ENCODE measurements at places on chromosomes 5 and 9.

DNA sequence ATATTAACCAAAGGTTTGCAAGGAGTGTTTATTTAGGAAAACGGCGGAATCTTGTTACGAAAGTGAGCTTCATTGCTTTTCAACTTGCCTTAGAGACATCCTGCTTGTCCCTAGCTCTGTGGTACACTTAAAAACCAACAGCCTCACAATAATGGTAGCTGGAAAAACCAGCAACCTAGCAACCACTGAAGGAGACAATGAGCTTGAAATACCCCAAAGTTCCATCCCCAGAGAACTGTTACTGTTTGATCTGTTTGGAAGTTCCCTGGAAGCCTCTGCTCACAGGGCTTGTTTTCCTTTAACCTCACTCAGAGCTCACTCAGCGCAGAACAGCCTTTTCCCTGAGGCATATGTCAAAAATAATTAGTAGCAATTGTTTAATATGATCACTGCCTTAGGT lies 43.2 kb downstream of the SH3TC2 start:
- no peak for DNase-seq

GRCh38 chr9:105144076-105144475 lies 100.4 kb upstream of the SLC44A1 start:
- DNase-seq = no peak

DNA sequence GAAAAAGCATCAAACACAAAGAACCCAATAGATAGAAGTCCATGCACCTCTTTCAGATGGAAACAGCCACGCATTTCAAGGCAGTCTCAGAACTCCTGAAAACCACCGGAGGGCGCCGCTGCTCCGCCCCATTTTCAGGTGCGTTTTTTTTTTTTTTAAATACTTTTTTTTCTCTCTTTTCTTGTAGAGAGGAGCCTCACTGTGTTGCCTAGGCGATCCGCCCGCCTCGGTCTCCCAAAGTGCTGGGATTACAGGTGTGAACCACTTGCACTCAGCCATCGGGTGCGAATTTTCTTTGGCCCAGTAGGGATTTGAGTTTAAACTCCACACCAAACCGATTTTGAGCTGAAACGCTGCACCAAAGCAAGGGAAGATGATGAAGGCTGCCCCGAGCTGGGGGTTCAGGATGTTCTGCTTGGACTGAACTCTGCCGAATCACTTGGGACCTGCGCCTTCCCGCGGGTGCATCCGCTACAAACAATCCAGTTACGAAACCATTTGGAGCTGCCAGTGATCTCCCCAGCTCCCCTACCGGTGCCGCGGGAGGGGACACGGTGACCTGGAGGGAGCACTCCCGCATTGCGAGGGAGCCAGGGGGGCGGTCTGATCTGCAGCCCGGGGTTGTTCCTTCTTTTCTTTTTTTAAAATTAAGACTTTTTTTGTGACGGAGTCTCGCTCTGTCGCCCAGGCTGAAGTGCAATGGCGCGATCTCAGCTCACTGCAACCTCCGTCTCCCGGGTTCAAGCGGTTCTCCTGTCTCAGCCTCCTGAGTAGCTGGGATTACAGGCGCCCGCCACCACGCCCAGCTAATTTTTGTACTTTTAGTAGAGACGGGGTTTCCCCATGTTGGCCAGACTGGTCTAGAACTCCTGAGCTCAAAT lies 1.4 kb downstream of the PTGR1 start:
- no peak for DNase-seq

- no peak for DNase-seq
Measured at GRCh38 chr5:2196416-2196815, 313.7 kb upstream of the IRX4 start.

DNA sequence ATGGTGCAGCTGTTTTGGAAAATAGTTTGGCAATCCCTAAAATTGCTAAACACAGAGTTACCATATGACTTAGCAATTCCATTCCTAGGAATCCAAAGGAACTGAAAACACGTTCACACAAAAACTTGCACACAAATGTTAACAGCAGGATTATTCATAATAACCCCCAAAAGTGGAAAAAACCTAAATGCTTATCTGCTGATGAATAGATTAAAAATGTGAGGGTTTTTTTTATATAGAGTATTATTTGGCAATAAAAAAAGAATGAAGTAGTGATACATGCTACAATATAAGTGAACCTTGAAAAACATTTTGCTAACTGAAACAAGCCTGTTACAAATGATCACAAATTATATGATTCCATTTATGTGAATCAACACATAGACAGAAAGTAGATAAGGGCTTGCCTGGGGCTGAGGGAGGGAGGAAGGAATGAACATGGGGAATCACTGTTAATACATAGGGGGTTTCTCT lies 45.1 kb upstream of the TRIO start:
- DNase-seq = no peak

DNA sequence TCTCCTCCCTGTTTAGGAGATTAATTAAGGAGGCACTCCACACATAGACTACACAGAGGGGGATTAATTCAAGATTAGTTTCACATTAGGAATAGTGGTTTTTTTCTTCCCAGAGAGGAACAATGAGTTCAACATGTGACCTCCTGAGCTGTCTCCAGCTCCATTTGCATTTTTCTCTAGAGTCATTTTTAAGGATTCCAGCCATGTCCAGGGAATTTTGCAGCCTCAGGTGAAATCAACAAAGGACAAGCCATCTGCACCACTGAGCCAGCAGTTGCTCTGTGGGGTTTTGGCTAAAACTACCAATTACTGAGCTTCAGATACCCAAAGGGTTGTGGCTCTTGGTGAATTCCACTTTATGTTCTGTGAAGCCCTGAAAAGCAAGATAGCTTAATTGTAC lies 258.5 kb upstream of the PPP1R2B start:
- no peak for DNase-seq

DNA sequence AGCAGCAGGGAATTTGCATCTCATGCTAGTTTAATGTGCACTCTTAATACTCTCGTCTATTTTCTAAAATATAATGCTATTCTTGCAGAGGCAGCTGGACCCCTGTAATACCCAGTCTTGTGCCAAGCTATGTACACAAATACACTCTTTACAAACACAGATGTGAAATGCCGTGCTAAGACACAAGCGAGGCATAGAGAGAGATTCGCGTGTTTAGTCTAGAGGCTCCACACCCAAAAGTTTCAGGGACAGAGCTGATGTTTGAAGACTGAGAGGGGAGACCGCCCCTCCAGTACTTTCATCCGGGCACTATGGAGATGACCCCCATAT lies 1.2 kb downstream of the DPYSL3 start:
- DNase-seq = no peak

- DNase-seq = no peak
Measured at GRCh38 chr5:178415353-178415752, 174.8 kb downstream of the COL23A1 start.

DNA sequence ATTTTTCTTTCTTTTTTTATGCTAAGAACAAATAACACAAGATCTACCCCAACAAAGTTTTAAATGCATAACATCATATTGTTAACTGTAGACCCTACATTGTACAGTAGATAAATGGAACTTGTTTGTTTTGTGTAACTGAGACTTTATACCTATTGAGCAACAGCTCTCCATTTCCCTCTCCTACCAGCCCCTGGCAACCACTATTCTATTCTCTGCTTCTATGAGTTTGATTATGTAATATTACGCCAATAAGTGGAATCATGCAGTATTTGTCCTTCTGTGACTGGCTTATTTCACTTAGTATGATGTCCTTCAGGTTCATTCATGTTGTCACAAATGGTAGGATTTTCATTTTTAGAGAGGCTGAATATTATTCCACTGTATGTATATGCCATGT lies 308.2 kb upstream of the PRR16 start:
- no peak for DNase-seq

DNA sequence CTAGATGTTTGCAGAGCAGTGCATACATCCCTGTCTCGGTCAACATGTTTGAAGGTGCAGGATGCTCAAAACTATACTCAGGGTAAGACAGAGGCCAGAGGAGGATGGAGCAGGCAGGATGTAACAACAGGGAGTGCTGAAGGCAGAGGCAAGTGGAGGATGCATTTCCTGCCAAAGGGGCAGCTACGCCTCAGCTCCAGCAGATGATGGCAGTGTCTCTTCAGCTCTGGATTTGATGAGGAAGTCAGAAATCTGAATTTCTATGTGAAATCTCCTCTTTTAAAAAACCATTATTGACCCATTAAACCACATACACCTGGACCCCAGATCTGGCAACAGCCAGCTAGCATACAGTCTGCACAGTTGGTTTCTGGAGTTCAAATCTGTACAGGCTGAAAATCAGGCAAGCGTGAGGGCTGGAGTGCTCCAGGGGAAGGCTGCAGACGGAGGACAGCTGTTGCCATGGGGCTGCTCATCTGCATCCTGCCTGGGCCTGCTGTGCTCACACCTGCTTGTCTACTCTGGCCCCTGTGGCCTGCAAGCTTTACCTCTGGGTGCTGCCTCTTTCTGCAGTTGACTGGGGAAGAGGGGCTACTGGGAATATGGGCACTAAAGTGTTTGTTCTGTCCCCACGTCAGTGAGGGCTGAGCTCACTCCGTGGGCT lies 152.9 kb upstream of the SLC28A3 start:
- no peak for DNase-seq

- no peak for DNase-seq
Measured at GRCh38 chr9:85553475-85553874, 188.3 kb downstream of the AGTPBP1 start.

DNA sequence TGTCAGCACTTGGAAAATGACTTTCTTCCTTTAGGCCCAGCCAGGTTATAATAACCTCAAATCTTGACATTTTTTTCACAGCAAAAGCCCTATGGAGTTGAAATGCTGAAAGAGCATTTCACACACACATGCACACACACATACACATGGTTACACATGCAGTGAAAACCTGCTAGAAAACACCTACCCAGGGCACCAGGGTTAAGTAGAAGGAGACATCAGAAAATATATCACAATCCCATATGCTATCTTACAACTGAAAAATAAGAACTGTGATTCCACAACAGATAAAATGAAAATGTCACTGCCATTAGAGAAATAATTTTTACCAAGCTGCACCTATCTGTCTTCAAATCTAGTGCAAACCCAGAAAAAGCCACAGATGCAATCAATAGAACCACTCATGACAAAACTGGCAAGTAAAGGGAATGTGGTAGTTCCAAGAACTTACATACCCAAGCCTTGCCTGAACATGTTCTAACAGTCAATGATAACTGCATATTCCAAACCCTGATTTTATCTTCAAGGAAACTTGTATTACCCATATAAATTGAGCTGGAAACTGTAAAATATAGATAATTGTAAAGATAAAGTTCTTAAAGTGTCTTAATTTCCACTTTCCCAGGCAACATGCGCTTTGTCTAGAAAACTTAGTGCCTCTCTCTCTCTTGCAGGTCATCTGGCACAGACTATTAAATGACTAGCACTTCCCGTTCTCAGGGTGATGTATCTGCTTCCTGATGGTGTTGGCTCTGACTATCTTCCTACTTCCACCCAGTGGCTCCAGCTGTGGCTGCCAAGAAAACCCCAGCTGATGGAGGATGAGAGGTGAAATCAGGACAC lies 250.2 kb upstream of the PTGER4 start:
- no peak for DNase-seq

DNA sequence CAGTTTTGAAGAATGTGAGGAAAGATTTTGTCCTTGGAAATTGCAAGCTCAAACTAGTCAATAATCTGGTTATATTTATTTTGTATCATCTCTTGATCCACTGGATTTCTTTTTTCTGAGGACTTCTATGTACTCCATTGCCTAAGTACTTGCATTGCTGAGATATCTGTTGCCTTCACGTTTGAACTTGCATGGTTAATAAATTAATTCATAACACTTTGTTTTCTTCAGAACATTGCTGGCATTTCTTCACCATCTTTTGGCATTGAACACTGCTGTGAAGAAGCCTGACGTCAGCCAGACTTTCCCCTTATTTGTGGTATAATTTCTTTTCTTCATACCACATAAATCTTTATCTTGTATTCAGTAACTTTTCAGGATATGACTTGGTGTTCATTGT lies 246.0 kb upstream of the KIF2A start:
- DNase-seq = no peak

DNA sequence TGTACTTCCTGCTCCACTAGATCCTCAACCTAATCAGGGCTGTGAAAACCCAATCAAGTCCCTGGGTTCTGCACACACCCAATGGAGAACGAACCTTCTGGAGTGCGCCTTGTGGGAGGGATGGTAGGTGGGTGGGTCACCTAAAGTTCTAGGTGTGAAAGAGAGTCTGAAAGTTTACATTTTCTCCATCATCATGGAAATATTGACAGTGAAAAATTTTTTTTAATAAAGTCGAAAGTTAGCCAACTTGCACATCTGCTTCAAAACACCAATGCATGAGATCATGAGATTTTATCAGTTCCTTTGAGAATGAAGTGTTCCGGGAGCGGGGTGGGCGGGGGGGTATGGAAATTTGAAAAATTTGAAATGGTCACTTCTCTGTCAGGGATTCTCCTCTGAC lies 21.7 kb downstream of the TAF11L14 start:
- no peak for DNase-seq

- no peak for DNase-seq
Measured at GRCh38 chr5:31385774-31386537, 145.9 kb downstream of the DROSHA start.

- DNase-seq = no peak
Measured at GRCh38 chr5:99317136-99317535, 388.3 kb upstream of the CHD1 start.

- DNase-seq = no peak
Measured at GRCh38 chr5:174344335-174344734, 298.8 kb downstream of the NSG2 start.

DNA sequence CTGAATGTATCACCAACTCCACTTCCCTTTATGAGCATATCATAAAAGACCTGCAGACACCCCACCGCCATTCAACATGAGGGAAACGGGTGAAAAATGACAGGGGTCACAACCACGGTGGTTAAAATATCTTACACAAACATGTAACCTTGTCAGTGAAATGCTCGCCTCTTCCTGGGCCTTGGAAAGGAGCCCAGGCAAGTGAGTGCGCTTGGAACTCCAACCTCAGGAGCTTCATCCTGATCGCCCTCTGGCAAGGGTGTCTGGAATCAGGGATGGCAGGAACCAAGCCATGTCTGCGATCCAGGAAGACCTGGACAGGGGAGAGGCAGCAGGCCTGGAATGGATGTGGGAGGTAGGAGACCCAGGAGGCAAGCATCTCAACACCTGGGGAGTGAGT lies 282.7 kb downstream of the GAS1 start:
- DNase-seq = no peak

DNA sequence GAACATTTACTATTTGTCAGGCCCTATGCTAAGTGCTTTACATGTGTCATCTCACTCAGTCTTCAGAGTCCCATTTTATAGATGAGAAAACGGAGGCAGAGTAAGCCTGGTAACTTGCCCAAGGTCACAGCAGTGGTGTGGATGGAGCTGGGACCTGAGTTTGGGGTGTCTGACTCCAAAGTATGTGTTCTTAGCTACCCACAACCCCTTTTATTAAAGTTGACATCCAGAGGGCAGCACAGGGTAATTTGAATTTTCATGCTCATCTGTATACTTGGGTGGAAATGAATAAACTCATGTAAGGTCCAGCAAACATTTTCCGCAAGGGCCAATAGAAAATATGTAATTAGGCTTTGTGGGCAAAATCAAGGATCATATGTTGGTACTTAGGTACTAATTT lies 93.4 kb upstream of the SLC25A48 start:
- DNase-seq = no peak
